Central memory CD4-positive, alpha-beta T cell (primary cell): ENCODE measurements at places on chromosomes 2 and 18.
A peak's percentile ranks its signal among the peaks of the same experiment; 100 is the strongest.

- no peak for DNase-seq
Observed at GRCh38 chr2:75175456-75175855, 23.9 kb downstream of the TACR1 start.

GRCh38 chr2:238724728-238725127 lies 123.2 kb upstream of the TWIST2 start:
- no peak for DNase-seq

GRCh38 chr2:177327009-177327408 lies 62.5 kb upstream of the NFE2L2 start:
- DNase-seq: no peak

DNA sequence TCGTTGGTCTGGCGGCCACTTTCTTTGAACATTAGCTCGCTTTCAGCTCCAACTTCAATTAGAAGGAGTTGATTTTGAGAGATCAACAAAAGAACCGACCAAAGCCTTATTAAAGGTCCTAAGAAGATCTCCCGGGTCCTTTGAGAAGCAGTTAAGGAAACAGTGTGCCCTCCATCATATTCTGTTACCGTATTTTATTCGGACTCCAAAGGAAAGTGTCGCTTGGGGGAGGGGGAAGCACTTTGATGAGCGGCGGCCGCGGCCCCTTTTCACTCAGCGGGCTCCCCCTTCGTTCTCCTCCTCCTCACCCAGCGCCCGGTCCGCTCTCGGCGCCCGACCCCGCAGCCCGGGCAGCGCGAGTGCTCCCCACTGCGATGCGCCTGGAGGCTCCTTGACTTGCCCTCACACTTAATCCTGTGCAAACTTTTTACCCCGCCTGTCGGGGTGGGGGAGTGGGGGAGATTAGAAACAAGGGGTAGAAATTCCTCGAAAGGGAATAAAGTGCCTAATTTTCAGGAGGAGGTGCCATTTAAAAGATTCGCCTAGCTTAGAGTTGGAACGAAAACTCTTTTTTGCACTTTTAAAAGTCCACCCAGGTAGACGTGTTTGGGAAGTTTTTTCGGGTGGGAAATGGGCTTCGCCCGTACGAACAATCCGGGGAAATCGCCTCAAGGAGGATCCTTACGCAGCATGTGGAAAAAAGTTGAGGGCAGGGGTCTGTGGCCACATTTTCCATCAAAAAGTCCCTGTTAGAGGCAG lies 1.2 kb upstream of the OTX1 start:
- no peak for DNase-seq

- DNase-seq: peak; percentile 10
Observed at GRCh38 chr18:36828157-36828629, 609 bp downstream of the TPGS2 start.

- no peak for DNase-seq
Observed at GRCh38 chr2:68388772-68389171, 23.7 kb downstream of the PLEK start.

GRCh38 chr2:121638333-121638732 lies 10.9 kb downstream of the CLASP1 start:
- DNase-seq: no peak

DNA sequence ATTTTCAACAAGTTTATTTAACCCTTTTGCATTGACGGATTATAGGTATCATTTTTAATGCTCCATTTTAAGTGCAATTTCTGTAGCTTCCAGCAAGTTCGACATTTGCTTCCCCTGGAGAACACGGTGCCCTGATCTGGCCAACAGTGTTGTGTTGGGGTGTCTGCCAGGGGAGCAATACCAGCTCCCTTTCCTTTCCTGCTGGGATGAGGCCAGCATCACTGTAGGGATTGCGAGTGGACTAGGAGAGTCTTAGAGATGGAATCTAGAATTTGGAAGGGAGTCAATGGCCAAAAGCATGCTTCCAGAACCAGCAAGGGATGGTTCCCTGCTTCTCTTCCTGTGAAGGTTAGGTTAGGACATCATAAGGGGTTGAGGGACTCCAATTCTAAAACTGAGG lies 135.2 kb downstream of the RTN4 start:
- no peak for DNase-seq

GRCh38 chr2:73415906-73416305 lies 30.3 kb downstream of the ALMS1 start:
- DNase-seq: no peak

GRCh38 chr2:200525066-200525465 lies 941 bp upstream of the SGO2 start:
- DNase-seq: no peak

DNA sequence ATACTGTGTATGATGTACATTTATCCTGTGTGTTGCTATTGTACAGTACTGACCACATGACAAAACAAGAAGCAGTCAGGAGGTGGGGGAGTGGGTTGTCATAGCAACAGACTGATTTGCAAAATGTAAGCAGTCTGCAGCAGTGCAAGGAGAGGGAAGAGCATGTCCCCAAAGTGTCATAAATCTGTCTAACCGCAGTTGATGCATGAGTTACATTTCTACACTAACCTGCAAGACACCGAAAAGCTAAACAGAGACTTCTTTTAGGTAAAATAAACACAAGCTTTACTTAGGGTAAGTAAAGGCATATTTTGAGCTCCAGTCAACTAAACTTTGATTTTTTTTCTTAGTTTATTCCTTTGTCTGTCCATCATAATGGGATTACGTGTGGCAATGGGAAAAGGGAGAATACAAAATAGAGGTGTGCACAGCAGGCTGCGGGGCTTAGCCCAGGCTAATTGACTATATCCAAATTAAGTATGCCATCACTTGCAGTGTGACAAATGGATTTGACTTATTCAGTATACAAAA lies 134.5 kb downstream of the MEIS1 start:
- no peak for DNase-seq

- no peak for DNase-seq
Observed at GRCh38 chr2:127715778-127716449, 14.6 kb downstream of the SFT2D3 start.

DNA sequence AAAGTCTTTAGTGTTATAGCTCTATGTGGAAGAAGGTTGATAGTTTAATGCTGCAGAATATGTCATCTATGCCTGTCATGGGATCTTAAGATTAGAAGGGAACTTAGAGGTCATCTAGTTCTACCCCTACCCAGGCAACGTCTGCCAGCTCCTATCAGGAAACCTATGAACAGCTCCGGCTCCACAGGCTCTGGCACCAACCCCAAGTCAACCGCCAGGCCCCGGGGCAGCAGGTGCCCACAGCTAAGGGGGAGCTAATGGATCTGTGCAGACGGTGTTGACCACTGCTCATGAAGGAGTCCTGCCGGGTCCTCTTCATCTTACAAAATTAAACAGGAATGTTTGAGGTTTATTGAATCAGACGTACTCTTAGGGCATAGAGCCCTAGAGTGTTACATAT lies 440.8 kb upstream of the KLHL29 start:
- DNase-seq: no peak

GRCh38 chr2:121038431-121038830 lies 246.6 kb downstream of the TFCP2L1 start:
- no peak for DNase-seq

GRCh38 chr2:11853197-11853588 lies 106.8 kb downstream of the LPIN1 start:
- no peak for DNase-seq

GRCh38 chr2:19823507-19823906 lies 78.3 kb downstream of the TTC32 start:
- DNase-seq: no peak

DNA sequence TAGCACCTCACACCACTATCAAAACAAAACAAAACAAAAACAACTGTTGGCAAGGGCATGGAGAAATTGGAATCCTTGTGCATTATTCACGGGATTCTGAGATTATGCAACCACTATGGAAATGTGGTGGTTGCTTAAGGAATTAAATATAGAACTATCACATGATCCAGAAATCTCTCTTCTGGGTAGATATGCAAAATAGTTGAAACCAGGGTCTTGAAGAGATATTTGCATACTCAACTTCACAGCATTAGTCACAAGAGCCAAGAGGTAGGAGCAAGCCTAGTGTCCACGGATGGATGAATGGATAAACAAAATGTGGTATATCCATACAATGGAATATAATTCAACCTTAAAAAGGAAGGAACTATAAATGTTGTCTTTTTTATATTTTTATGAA lies 7.0 kb downstream of the TMEM131 start:
- no peak for DNase-seq

GRCh38 chr2:216231867-216232266 lies 122.7 kb downstream of the XRCC5 start:
- DNase-seq: no peak
